PC-3 (cell line): ENCODE measurements at places on chromosomes 7 and 10. TPM values are rescaled to one million over a fixed set of nuclear protein-coding genes. Genes with fewer than 3 reads are reported as not detected.
A peak's percentile ranks its signal among the peaks of the same experiment; 100 is the strongest.

The HOXA3 gene
- 4.5 and 13.8 TPM in 2 replicates for total RNA-seq

GRCh38 chr10:101380353-101381017, 26.5 kb downstream of the BTRC start:
- DNase-seq: peak; percentile 19

- no peak for DNase-seq
Observed at GRCh38 chr10:63603709-63604445, 82.7 kb downstream of the REEP3 start.

The OIT3 gene
- total RNA-seq: not detected in 2 replicates

DNA sequence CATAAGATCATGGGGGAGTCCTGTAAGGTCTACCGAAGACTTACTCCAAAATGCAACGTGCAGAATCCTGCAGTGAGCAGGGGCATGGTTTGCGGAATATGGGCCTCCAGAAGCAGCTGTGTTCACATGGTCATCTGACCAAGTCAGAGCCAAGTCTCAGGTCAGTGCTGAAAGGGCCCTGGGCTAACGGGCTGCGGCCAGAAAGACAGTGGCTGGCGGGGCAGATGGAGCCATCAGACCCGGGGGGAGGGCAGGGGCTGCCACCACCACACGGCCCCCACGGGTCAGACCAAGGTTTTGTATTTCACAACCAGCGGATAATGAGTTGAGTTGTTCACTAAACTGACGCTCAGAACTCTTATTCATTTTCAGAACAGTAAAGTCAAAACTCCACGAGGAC, 522.3 kb downstream of the PTPRN2 start:
- no peak for DNase-seq

- no peak for DNase-seq
Observed at GRCh38 chr7:142447762-142448161, 189.9 kb upstream of the PRSS58 start.

GRCh38 chr7:149021725-149022062, 6.6 kb downstream of the PDIA4 start:
- DNase-seq: no peak

DNA sequence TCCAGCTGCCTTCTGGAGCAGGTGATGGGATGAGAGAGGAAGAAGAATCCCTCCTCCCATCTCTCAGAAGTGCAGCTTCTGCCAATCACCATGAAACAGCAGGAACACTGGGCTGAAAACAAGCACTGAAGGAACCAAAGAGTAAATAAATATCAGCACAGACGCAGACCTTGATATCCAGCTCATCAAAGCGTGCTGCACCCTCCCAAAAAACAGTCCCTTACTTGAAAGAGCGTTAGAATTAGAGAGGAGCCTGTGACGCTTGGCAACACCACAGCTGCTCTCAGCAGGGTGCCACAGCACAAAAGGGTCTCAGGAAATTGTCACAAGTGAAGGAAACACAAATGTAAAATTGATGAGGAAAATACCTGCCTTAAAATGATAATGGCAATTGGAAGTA, 39.5 kb downstream of the KLF6 start:
- no peak for DNase-seq

The ATP5F1C gene
- total RNA-seq: 167 and 177 TPM in 2 replicates

The LDB3 gene
- 0.04 and 0.52 TPM in 2 replicates for total RNA-seq

DNA sequence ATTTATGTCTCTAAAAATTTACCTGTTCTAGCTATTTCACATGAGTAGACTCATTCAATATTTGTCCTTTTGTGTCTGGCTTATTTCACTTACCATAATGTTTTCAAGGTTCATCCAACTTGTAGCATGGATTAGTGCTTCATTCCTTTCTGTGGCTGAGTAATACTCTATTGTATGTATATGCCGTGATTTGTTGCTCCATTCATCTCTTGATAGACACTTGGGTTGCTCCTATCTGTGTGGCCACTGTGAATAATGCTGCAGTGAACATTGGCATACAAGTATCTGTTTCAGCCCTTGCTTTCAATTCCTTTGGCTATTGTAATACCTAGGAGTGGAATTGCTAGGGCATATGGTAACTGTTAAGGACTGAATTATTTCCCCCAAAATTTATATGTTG, 86.9 kb downstream of the VWC2 start:
- no peak for DNase-seq

DNA sequence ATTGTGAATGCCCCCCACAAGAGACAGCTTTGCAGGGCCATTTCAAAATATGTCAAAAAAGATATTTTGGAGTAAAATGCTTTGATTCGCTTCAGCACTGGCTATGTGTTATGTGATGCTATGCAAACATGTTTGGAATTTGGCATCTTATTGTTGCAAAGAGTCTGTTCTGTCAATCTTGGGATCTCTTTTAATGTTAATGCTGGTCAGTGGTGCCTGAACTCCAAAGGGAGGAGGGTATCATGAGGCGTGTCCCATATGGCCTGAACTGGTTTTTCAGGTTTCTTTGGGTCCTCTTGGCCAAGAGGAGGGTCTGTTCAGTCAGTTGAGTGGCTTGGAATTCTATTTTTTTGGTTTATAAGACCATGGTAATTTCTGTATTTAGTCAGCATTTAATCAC, 81.4 kb downstream of the HECW1 start:
- peak; percentile 56 for DNase-seq

- no peak for DNase-seq
Observed at GRCh38 chr10:33521904-33522303, 187.4 kb upstream of the NRP1 start.

The JCAD gene
- 5.0 and 7.8 TPM in 2 replicates for total RNA-seq

- DNase-seq: no peak
Observed at GRCh38 chr10:94428766-94429707, 26.7 kb downstream of the TBC1D12 start.

The RALA gene
- 7.5 and 12.9 TPM in 2 replicates for total RNA-seq

The CYP3A4 gene
- not detected in 2 replicates for total RNA-seq

The FAM25A gene
- total RNA-seq: 6.6 and 11.4 TPM in 2 replicates

DNA sequence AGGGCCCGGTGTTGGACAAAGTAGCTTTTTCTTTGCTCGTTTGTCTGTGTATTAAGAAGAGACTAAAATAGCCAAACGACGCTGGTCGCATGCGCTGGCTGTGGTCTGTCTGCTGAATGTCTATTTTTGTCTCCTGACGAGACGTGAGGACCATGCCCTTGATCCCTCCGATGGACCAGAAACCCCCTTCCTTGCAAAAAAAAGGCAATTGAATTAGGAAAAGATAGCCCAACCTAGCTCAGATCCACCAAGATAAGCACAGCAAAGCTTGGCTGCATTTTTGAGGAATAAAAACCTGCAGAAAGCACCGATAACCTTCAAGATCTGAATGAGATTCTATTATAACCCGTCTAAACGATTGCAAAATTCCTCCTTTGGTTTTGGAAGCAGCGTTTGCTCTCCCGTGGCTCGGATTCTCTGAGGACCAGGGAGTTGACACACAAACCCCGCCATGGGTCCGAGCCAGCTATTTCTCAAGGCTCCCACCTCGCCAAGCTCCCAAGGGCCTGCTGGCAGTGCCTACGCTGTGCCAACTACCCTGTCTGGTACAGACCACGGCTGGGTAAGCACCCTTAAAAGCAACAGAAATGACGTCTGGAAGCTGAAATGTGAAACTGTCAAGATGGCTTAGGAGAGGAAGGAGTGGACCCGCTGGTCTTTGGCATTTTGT, 17.7 kb upstream of the TTYH3 start:
- DNase-seq: no peak

The RBP3 gene
- not detected in 2 replicates for total RNA-seq

- DNase-seq: peak; percentile 96
Observed at GRCh38 chr10:132575320-132576201, 38.0 kb downstream of the INPP5A start.

DNA sequence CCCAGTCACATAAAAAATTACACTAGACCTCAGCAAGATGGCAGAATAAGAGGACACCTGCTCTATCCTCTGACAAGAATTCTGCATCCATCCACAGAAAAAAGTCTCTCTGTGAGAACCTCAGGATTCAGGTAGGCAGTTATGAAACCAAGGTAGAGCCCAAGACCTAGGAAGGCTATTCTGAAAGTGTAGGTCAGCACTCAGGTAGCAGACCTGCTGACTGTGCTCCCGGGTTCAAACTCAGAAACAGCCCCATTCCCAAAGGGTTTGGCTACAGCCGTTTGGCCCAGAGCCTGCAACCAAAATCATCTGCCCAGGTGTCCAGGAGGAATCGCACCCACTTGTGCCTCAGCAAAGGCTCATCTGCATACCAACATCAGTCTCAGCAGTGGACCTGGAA, 37.7 kb downstream of the COA1 start:
- no peak for DNase-seq

The SLC16A9 gene
- total RNA-seq: 12.8 and 17.4 TPM in 2 replicates

DNA sequence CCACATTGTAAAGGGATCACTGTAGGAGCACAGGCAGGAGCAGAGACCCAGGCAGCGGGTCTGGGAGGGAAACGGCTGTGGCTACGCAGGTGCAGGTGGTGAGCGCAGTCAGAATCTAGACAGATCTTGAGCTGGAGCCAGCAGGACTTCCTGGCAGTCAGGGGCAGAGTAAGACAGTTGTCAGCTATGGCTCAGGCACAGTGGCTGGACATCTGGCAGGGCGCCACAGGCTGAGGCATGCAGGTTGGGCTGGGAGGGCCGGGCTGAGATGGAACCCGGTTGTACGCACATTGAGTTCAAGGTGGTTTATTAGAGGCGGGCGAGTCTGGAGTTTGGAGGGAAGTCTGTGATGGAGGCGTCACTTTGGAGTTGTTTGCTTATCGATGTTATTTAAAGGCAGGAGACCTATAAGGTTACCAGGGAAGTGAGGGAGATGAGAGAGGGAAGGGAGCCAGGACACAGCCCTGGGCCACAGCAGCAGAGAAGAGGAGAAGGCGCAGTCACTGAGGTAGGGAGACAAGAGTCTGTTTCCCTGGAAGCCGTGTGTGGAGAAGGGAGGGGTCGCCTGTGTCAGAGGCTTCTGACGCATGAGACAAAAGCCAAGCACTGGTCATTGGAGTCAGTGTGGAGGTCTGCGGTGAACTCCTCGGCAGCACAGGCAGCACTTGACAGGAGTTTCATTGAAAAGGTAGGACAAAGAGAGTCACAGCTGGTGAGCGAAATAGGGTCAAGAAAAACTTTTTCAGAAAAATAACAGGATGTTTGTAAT, 73.8 kb downstream of the LANCL2 start:
- DNase-seq: peak; percentile 75

- no peak for DNase-seq
Observed at GRCh38 chr10:125783957-125784356, 8.3 kb upstream of the MMP21 start.

DNA sequence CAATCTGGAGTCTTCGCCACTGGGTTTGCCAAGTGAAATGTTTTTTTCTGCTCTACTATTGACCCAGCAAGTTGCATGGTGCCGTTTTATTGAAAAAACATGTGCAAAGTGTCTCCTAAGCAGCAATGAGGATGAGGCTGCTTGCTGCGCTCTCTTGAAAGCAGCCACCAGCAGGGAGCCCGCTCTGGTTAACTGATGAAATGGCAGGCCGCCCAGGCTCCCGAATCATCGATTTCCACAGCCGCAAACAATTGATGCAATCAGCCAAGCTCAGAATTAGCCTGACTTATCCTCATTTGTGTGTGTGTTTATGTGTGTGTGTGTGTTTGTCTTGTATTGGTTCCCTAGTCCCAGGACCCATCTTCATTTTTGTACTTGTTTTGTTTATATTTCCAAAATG, 22.2 kb upstream of the LYZL1 start:
- no peak for DNase-seq

DNA sequence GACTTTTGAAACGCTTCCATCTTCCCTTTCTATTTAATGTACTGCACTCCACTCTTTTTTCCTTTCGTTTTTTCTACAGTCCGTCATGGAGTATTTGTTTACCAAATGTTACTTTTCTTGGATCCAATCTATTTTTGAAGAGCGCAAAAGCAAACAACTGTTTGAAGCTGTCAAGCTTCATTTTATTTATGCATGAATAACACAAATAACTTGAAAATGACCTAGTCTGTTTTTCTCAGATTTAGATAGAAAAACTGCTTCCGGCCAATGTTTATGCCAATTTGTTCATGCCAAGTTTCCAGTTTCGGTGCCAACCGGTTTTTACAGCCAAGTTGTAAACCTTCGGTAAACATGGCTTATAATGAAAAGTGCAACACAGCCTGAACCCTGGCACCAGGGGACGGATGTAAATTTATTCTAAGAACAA, 150.9 kb upstream of the KLF6 start:
- peak; percentile 59 for DNase-seq

DNA sequence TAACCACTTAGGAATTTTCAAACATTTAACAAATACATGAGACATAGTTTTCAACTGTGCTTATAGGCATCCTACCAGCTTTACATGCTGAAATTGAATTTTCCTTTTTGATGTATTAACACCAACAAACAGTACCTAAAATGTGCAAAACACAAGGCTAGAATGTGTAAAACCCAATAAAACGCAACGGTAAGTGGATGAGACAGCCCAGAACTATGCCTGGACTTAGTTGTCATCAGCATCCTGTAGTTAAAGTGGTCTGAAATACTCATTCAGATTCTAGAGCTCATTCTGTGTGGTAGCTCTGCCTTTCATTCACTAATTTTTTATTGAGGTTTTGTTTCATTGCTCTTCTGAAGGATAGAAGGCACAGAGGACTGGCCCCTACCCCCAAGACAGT, 137.1 kb downstream of the BMPER start:
- peak; percentile 17 for DNase-seq

- DNase-seq: no peak
Observed at GRCh38 chr7:30705596-30705995, 23.3 kb upstream of the CRHR2 start.

DNA sequence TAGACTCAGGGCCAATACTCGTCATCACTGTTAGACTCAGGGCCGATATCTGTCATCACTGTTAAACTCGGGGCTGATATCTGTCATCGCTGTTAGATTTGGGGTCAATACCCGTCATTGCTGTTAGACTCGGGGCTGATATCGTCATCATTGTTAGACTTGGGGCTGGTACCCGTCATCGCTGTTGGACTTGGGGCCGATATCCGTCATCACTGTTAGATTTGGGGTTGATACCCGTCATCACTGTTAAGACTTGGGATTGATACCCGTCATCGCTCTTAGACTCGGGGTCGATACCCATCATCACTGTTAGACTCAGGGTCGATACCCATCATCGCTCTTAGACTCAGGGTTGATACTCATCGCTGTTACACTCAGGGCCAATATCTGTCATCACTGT, 56.5 kb downstream of the BEND7 start:
- DNase-seq: no peak

The MMP21 gene
- not detected in 2 replicates for total RNA-seq
